SW 1271 (cell line): ENCODE measurements at places on chromosomes 13 and 19.

DNA sequence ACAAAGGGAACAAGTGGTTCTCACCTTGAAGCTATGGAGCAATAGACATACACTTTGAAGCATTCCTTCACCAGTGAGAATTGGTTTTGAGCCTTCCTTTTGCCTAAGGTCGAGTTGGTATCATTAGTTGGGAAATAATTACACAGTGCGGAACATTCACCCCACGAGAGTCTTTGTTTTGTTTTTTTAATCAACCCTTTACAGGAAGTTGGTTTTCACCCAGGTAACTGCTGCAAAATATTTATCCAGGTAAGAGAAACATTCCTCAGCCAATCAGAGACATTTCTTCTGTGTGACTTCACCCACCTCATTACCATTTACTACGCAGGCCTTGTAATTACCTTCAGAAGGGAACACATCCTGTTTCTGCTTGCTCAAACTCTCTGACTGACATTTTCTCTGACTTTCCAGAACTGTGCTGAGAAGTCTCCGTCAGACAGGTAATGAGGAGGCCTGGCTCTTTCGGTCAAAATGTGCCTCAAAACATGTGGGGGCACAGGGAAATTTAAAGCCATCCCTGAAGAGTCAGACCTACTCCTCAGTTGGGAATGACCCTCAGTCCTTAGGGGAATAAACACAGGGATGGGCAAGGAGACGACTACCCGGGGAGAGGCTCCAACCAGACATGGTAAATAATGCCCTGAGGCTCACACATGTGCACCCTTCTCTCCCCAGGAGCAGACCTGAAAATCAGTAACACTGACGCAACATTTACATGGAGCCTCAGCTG, 22.7 kb upstream of the SERP2 start:
- DNase-seq, result no peak

- DNase-seq, result no peak
Measured at GRCh38 chr13:30204564-30204963, 102.8 kb downstream of the KATNAL1 start.

- no peak for DNase-seq
Measured at GRCh38 chr19:16315825-16316505, 8.7 kb upstream of the KLF2 start.

DNA sequence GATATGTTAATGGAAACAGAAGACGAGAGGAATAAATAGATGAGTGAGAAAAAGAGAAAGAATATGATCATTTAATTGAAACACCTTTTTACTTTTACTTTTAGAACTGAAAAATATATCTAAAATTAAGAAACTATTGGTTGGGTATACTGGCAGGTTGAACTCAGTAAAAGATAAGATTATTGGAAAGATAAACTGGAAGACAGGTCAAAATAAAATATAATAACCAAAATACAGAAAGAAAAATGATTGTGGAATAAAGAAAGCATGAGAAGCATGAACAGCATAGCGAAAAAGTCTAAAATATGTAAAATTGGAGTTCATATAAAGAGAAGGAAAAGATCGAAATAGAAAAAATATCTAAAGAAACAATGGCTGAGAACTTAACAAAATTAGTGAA, 242.2 kb upstream of the MIR17HG start:
- DNase-seq, result no peak

GRCh38 chr13:105543742-105544141, 991.7 kb downstream of the EFNB2 start:
- DNase-seq, result no peak

GRCh38 chr13:33722216-33722915, 95.6 kb upstream of the RFC3 start:
- DNase-seq, result no peak

DNA sequence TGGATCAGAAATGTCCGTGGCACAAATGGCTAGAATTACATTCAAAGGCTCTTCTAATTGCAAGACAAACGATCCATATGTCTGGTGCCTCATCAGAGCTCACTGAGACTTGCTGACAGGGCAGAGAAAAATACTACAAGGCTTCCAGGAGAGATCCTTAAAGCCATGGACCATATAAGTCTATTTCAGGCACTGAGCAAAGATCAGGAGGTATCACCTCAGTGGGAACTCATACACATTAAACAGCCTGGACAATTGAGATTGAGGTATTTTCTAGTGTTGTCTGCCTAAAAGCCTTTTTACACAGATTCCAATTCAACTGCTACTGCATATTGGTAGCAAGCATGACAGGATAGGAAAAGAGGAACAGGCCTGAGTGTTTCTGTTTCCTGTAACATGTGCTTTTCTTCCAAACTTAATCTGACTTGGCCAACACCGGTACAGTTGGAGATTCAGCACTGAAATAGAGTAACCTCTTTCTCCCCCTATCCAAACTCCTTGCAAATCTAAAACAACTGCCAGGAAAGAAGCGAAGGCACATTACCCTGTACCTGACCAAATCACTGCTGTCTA, 65.9 kb downstream of the SERP2 start:
- DNase-seq, result no peak

GRCh38 chr13:67013709-67014108, 216.4 kb downstream of the PCDH9 start:
- no peak for DNase-seq

DNA sequence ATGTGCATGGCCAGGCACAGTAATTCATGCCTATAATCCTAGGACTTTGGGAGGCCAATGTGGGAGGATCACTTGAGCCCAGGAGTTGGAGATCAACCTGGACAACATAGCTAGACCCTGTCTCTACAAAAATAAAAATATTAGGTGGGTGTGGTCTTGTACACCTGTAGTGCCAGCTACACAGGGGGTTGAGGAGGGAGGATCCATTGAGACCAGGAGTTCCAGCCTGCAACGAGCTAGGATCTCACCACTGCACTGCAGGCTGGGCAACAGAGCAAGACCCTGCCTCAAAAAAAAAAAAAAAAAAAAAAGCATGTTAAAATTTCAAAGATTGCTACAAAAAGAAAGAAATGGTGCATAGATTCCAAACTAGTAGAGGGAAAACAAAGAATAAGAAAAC, 37.2 kb downstream of the LTBP4 start:
- DNase-seq, result no peak

DNA sequence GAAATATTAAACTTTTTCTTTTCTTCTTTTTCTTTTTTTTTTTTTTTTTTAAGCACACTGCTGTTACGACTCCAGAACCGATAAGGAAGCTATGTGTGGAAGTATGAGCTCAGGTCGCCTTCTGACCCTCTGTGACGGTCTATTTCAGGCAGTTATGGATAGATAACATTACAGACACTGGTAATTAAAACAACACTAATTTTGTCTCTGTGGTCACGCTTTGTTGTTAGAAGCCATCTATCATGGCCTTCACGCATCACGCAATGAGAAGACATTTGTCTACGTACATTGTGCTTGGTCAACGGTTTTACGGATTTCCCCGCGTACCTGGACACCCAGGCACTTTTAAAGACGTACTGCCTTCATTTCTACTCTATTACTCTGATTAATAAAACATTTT, 306.0 kb upstream of the ZNF507 start:
- no peak for DNase-seq

DNA sequence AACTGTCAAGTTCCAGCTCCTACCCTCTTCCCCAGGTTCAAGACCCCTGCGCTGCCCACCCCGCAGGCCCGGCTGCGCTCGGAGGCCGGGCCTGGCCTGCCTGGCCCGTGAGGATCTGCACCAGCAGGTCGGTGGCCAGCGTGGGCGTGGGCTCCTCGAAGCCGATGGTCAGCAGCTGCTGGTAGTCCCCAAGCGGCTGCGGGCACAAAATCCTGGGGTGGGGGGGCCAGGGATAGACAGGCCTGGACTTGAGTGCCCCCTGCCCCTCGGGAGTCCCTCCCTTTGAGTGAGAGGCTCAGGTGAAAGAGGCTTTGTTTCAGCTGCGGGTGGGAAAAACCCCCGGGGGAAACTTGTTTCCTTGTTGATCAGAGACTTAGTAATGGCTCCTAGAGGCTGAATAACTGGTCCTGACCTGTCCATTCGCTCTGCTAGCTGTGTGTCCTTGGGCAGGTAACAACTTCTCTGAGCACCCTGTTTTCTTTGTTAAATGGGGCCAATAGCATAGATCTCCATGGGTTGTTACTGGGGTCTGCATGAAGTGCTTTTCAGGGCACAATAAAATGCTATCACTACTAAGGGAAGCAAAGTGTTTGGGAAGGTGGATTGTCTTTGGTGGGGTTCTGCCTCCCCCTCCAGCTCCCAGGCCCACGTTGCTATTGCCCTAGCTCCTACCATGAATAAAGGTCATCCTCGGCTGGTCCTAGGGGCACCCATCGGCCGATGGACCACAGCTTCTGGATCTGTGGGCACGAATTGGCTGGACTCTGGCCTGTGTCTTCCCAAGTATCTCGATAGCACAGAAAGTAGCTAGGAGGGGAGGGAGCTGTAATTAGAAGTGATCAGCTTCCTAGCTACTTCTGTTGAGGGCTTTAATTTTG, 3.5 kb downstream of the C19orf67 start:
- no peak for DNase-seq

GRCh38 chr19:44738603-44739558, 9.6 kb upstream of the BCL3 start:
- no peak for DNase-seq

DNA sequence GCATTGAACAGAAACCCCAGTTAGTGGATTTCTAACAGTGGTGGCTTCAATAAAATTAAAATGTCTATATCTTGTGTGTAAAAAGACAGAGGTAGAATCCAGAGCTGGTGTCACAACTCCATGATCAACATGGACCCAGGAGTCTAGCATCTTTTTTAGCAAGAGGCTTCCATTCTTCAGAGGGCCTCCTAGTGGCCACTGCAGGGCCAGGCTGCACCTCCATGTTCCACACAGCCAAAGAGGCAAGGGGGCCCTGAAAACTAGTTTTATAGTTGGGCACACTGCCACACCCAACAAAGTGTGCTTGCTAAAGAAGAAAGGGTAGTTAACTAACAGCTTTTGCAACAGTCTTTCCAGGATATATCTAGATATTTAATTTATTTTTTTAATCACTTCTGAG, 12.9 kb downstream of the N4BP2L1 start:
- DNase-seq, result no peak

DNA sequence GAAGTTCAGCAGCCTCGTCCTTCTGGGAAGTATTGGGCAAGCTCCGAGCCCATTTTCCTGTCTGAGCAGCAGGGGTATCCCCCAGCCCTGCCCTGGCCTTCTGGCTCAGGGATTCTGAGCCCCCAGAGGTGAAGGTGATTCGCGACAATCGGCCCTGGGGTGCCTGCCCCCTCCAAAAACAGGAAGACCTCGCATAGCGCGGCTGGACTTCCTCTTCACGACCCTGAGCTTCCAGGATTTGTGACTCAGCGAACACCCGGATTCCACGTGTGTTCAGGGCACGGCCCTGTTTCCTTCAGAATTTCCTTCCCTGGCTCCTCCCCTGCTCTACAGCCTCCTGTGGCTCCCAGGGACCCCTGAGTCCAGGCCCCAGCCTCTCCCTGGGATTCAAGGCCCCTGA, at the start of gene SEMA6B:
Gene SEMA6B, minus strand, starts transcription at position 116 of the 400 bp plus-strand sequence. CDS start 1,227 bp downstream, outside the sequence.
- DNase-seq, result no peak

GRCh38 chr13:33321686-33322542, 36.4 kb upstream of the STARD13 start:
- no peak for DNase-seq

GRCh38 chr13:105591277-105591676, 944.2 kb downstream of the EFNB2 start:
- no peak for DNase-seq
